CD8-positive, alpha-beta T cell (primary cell): ENCODE measurements at places on chromosomes 2 and 18.

- DNase-seq = no peak
Measured at GRCh38 chr18:36187826-36188721, 777 bp downstream of the MOCOS start.

DNA sequence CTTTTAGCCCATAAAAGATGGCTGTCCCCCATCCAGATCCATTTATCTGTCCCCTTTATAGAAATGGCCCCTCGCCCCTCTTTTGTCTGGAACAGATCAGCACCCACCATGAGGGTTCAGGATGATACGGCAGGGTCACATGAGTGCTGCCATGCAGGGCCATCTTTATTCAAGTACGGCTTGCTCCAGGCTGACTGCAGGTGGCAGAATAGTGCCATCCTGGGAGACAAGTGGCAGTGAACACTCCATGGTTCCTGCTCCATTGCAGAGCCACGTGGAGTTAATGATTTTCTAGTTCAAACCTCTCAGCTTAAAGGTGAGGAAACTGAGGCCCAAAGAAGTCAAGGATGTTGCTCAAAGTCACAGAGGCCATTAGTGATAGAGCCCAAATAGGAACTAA, 180.6 kb downstream of the CLIP4 start:
- no peak for DNase-seq

- DNase-seq = no peak
Measured at GRCh38 chr18:57837917-57838548, 34.9 kb upstream of the ATP8B1 start.

GRCh38 chr2:225091336-225091735, 49.1 kb upstream of the DOCK10 start:
- no peak for DNase-seq
